ENCODE measurements at places on chromosomes 1 and 21. TPM values are rescaled to one million over a fixed set of nuclear protein-coding genes. Genes with fewer than 3 reads are reported as not detected.

ELAPOR1 gene
- total RNA-seq: 12.3 TPM

AK2 gene
- 219 TPM for total RNA-seq

ZBTB40 gene
- 43.5 TPM for total RNA-seq

APCS gene
- not detected for total RNA-seq

FCRLB gene
- total RNA-seq: 0.34 TPM

NOS1AP gene
- 0.15 TPM for total RNA-seq

CTH gene
- 2.6 TPM for total RNA-seq

CD2 gene
- total RNA-seq: 174 TPM

UROD gene
- 61.6 TPM for total RNA-seq

DONSON gene
- total RNA-seq: 30.8 TPM

LCK gene
- 245 TPM for total RNA-seq

ALG14 gene
- total RNA-seq: 2.4 TPM

CFHR4 gene
- total RNA-seq: not detected

OR2T35 gene
- not detected for total RNA-seq
